ENCODE measurements at places on chromosomes 3 and 15. TPM values are rescaled to one million over a fixed set of nuclear protein-coding genes. Genes with fewer than 3 reads are reported as not detected.
A peak's percentile ranks its signal among the peaks of the same experiment; 100 is the strongest.

CD200 gene
- total RNA-seq: 30.9 TPM

DNA sequence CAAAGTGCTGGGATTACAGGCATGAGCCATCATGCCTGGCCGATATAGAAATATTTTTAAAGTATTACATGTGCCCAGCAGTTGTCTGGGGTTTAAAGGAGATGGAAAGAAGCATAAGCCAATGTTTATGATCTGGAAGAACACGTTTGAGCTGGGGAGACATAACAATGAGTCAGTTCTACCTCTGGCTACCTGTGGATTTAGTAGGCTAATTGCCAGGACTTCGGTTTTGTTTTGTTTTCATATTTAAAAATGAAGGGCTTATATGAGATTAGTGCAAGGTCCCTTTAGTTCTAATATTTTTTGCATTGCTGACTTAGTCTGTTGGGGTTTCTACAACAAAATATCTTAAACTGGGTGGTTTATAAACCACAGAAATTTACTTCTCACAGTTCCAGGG is 22.9 kb upstream of the TNFSF10 start:
- no peak for DNase-seq

TP63 gene
- 1.0 TPM for total RNA-seq

DNA sequence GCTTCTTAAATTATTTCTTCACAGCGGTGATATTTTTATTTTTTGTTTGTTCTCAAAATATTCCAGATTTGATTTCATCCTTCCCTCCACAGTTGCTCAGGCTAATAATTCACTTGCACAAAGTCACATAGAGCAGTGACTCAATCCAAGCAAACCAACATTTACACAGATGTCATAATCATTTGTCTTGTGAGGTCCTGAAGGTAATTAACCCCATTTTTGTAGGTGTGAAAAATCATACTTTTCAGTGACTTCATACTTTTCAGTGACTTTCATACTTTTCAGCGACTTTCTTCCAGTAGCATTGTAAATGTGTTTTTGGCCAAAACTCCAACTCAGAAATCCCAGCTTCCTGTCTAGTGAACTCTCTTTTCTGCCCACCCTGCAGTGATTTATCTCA is 32.1 kb downstream of the CD200 start:
- DNase-seq: no peak

- peak; percentile 51 for DNase-seq
These were observed 2.0 kb downstream of the MECOM start for GRCh38 chr3:169661361-169662131.

- peak; percentile 63 for DNase-seq
These were observed 3.2 kb upstream of the GABRG3 start for GRCh38 chr15:26967719-26968269.

- peak; percentile 82 for DNase-seq
These were observed 5.9 kb downstream of the RNU6-1 start for GRCh38 chr15:67833710-67834511.
